GM20000 (cell line): ENCODE measurements at places on chromosomes 5 and 9.

DNA sequence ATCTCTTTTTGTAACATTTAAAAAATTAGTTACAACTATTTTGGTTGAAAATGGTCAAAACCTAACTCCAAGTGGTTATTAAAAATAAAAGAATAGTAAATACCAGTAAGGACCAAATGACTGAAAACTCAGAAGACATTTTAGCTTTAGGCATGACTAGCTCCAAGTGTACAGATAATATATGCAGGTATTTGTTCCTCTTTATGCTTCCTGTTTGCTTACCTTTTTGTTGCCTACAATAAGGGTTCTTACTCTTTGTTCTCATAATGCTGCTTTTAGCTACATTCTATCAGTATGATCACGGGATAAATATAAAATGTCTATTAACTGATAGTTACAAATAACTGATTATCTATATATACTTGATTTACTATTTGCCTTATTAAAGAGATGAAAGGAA is 259.6 kb downstream of the CDH12 start:
- no peak for DNase-seq

DNA sequence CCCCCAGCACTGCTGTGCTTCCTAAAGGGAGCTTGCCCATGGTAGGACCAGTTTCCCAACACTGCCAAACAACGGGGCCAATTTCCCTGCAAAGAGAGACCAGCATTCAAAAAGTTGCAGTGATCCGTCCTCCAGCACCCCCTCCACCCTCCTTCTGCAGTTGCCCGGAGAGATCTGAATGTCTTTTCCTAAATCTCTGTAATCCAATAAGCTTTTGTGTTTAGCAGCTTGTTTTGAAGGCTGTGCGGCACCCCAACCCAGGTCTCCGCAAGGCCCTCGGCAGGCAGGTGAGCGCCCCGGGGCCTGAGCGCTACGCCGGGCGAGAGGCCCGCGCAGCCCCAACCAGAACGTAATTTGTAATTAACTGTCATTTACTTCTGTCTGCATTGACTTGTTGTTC is 366.9 kb upstream of the IRX2 start:
- no peak for DNase-seq

- no peak for DNase-seq
Measured at GRCh38 chr9:7879551-7880245, 80.1 kb upstream of the DMAC1 start.

GRCh38 chr5:60332244-60333004 is 367.5 kb downstream of the DEPDC1B start:
- DNase-seq, result peak; percentile 36

DNA sequence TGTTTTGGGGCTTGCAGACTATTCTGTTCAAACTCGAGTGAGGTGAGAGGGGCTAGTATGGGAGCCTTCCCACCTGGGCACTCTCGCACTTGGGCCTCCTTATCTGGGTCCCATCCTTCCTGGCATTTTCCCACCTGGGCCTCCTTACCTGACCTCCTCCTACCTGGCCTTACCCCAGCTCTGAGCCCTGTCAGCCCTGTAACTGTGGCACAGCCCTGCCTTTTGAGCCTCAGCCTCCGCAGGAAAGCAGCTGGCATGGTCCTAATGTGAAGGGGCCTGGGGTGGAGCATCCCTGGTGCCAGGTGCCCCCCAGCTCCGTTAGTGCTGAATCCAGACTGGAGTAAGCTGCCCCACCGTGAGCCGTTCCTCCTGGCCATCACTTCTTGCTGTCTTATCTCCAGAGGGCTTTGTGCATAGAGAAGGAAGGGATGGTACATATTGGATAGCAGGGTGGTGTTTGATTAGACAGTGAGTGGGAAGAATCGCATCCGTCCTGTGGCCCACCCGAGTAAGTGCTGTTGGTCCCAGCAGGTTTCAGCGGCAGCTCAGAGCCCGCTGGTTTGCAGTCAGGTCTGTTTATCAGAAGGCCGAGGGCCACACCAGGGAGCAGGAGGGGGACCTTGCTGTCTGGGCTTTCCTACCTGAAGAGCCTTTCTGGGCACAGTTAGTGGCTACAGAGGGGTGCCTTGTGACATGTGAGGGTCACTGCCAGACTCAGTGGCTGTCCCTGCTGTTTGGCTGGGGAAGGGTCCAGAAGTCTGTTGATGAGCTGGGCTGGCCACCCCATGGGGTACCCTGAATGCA is 76.5 kb downstream of the WNK2 start:
- DNase-seq, result peak; percentile 25

- peak; percentile 59 for DNase-seq
Measured at GRCh38 chr5:135977375-135977928, 22.7 kb upstream of the LECT2 start.

- DNase-seq, result no peak
Measured at GRCh38 chr5:159902444-159903121, 13.7 kb upstream of the ADRA1B start.

- no peak for DNase-seq
Measured at GRCh38 chr5:118844351-118844750, 144.0 kb downstream of the DTWD2 start.

GRCh38 chr5:78926252-78926651 is 58.9 kb downstream of the ARSB start:
- no peak for DNase-seq

DNA sequence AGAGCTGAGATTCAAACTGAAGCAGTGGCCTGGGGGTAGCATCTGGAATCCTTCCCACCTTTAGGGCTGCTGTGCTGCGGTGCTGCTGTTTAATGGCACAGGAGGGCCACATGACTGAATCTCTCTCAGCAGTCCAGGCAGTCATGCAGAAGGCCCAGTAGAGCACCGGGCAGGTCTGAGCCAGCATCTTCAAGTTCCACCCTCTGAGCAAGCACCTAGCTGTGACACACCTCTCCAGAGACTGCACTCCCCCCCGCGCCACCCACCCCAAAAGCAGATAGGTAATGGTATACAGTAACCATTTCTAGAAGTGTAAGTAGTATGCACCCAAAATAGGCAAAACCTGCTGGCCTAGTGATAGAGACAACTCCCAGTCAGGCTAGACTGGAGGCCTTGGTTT is 8.2 kb downstream of the IL4 start:
- DNase-seq, result no peak
